G401 (cell line): ENCODE measurements at places on chromosomes 7 and 10.

- no peak for DNase-seq
Observed at GRCh38 chr10:69934768-69935167, 117.9 kb upstream of the MACROH2A2 start.

GRCh38 chr7:28165961-28166955 is 14.3 kb downstream of the JAZF1 start:
- no peak for DNase-seq

- no peak for DNase-seq
Observed at GRCh38 chr7:7417851-7418250, 117.8 kb downstream of the COL28A1 start.

GRCh38 chr10:125415006-125415633 is 254.8 kb upstream of the CTBP2 start:
- no peak for DNase-seq

GRCh38 chr10:18178854-18179483 is 38.7 kb downstream of the CACNB2 start:
- DNase-seq: no peak

GRCh38 chr10:43308986-43309385 is 42.1 kb upstream of the RASGEF1A start:
- DNase-seq: no peak

GRCh38 chr7:131431756-131432155 is 104.1 kb downstream of the MKLN1 start:
- no peak for DNase-seq

GRCh38 chr7:139084709-139085108 is 24.8 kb downstream of the ZC3HAV1 start:
- no peak for DNase-seq

DNA sequence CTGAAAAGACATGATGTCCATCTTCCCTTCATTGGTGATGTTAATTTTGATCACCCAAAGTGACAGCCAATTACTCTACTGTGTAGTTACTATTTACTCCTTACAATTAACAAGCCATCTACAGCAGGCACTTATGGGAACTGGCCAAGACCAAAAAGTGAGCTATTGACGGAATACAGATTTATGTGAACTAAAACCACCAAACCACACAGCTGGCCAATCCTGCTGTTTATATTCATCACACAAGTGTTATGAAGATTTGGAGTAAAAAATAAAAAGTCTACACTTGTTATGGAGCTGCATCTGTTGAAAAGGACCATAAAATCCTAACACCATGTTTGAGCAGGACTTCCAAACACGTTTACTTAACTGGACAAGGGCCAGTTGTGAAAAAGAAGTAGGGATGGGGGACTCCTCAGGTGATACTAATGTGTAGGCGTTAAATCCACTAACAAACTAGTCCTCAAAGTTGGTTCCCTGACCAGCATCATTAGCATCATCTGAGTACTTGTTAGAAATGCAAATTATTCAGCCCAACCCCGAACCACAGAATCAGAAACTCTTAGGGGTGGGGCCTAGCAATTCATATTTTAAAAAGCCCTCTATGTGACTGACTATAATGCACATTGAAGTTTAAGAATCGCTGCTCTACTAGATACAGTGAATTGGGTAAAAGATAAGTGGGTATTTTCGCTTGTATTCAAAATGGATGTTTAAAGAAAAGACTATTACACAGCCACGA is 11.6 kb downstream of the MCMBP start:
- no peak for DNase-seq

DNA sequence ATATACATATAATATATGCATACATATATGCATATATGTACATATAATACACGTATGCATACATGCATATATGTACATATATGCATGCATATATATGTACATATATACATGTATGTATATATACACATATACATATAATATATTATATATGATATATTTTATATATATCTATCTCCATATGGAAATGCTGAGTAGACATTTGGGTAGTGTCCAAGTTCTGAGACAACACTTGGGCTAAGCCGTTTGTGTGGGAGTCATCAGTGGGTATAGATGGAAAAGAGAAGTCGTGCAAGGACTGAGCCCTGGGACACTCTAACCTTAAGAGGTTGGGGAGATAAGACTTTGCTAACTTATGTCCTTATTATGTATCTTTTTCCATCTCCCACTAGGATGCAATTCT is 165.2 kb upstream of the PODXL start:
- no peak for DNase-seq

DNA sequence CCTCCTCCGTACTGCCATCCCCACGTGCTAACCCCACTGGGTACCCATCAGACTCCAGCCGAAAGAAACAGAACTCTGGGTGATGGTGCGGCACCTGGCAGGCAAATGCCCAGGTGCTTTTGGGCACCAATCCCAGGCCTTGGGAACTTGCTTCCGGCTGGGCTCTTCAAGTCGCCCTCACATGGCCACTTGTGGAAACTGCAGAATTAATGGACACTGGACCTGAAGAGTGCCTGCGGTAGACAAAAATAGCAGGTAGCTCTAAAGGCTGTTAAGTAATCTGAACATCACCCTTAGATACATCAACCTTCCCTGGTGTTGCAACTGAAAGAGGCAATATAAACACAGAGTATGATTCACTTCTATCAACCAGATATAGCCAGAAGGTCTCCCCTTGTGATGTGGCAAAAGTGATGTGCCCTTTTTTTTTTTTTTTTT is 644.4 kb downstream of the GRM8 start:
- no peak for DNase-seq

DNA sequence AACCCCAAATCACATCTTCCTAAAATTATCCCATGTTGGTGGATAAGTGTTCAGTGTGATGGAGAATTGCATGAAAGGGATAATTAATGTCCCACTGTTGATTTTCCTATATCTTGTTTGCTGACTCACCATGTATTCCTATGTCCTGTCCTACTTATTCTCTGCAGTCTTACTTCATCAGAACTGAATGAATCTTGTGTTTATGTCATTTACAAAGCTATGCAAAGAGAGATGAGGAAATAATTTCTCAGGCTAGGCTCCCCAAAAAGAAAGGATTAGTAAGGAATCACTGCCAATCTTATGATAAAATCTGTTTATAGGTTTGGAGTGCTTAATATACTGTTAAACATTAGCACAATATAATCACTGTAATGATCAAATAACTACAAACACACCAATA is 360.8 kb downstream of the CRPPA start:
- DNase-seq: no peak

DNA sequence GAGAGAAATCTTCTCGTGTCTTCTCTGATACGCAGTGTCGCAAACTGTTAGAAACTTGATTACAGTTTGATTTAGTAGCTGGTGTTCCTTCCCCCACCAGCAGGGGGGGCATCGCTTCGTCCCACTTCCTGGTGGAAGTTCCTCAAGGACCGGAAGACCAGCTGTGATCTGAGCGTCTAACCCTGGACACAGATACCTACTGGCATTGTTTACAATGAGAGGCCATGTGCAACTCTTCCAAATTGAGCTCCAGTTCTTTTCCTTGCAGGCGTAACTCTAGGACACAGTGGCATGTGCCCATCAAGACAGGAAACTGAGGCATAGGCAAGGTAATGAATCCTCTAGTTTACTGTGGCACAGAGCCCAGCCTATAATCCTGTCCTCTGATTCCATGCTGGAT is 219.0 kb downstream of the CCDC3 start:
- DNase-seq: no peak

GRCh38 chr10:31804352-31804810 is 124.2 kb downstream of the ARHGAP12 start:
- DNase-seq: no peak

DNA sequence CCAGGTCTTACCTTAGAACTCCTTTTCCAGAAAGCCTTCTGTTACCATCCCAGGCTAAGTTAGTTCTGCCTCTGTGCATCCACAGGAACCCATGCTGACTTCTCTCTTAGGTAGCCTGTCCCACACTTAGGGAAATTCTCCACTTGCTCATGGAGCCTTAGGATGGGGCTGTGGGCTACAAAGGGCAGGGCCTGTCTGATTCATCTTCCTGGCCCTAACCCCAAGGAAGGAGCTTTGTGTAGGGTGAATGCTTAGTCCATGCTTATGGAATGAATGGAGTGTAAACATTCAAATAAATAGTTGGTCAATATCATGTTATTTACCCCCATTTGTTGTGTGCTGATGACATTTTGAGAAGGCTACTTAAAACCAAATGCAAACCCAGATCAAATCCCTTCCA is 54.7 kb downstream of the EMX2 start:
- no peak for DNase-seq

DNA sequence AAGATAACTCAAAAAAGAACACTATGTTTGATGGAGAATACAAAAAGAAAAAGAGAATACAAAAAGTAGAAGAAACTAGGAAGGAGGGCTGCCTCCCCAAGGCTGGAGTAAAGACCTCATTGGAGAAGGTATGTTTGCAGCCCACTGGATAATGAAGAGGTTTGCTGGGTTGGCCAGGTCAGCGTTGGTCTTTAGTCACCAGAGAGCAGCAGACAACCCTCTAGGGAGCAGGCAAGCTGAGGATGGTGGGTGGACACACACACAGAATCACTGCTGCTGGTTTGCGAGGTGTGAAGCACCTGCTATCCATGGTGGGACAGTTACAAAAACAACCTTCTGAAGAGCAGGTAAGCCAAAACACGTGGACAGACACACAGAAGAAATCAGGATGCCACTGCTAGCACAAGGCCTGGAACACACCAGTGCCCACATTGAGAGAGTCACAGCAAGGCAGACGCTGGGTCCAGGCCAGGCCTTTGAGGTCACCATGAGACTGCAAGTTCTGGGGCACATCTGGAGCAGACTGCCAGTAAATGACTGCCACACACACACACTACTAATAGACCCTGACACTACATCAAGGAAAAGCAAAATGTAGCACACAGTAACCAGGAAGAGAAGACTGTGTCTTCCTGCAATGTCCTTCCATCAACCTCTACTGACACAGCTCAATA is 43.0 kb downstream of the MTERF1 start:
- no peak for DNase-seq

GRCh38 chr7:525740-526139 is 6.1 kb upstream of the PDGFA start:
- DNase-seq: no peak

DNA sequence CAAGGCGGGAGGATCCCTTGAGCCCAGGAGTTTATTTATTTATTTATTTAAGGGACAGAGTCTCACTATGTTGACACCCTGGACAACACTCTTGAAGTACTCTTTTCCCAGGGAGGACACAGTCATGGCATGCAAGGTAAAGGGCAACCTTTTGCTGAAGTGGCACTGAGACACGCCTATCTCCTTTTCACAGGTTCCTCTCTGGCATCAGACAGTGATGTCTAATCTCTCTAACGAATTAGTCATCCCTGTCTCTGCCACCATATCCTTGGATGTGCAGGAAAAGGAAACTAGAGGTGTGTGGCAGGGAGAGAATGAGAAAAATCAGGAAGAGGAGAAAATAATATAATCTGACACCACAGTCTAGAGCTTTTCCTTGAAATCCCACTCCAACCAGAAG is 19.5 kb downstream of the CPVL start:
- DNase-seq: peak; percentile 38

- DNase-seq: peak; percentile 47
Observed at GRCh38 chr10:132397671-132398565, 918 bp downstream of the PWWP2B start.

DNA sequence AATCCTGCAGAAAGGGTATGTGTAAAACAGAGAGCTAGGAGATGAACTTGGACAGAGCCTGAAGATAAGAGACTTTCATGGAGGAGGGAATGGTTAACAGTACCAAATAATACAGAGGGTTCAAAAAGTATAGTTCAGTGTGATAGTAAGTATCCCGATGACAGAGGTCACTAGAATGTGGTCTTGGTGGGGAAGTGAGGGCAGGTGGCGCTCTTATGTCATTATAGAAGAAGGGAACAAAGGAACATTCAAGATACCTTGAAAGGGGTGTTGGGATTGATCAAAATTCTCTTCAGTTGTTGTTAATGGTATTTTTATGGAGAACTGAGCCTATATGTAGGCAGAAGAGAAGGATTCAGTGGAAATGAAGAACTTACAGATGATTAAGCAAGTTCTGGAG is 312.5 kb downstream of the SUGCT start:
- DNase-seq: no peak

- no peak for DNase-seq
Observed at GRCh38 chr7:141430455-141431139, 120.6 kb upstream of the AGK start.

GRCh38 chr10:70191161-70191971 is 21.1 kb upstream of the SAR1A start:
- no peak for DNase-seq

DNA sequence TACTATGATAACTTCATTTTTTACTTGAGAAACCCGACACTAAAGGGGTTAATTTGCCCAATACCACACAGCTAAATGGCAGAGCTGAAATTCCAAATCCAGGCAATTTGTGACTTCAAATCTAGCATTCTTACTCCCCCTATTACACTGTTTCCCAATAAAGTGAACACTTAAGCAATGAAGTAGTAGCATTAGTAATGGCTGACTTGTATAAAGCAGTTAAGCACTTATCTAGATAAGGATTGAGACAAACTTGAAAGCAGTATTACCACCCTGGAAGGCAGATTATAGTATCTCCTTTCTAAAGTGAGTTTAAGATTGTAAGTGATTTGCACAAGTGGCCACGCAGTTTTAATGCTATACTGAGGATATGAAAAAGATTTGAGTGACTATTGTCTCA is 39.3 kb downstream of the WASL start:
- DNase-seq: no peak

DNA sequence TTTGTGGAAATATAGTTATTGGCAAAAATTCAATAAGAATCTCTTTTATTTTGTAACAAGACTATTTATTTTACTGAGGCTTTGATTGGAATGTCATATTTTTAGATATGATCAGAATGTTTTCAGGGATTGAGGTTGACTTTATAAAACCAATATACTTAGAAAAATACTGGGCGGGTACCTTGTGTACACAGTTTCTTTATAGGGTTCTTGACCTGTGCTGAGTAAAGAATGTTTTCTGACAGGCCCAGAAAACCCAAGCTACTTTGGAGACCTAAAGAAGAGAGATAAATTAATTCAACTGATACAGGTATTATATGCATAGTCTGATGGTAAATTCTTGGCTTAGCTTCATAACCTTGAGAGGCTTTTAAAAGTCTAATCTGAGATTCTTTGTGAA is 23.9 kb upstream of the SPAM1 start:
- DNase-seq: no peak

DNA sequence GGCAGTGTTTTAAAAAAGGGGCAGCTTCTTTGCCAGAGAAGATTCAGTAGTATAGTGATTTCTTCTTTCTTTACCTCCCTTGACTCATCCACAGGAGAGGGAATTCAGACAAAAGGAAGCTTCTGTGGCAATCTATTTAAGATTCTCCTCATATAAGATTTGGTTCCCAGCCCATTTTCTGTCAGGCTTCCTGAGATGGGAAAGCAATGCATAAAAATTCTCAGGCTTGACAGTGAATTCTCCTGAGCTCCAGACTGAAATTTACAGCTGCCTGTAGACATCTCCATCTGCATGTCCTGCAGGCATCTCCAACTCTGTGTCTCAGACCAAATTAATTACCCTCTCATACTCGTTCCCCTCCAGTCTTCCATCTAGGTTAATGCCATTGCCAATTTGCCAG is 72.8 kb downstream of the TSPAN12 start:
- peak; percentile 25 for DNase-seq

GRCh38 chr10:103792547-103792946 is 62.8 kb downstream of the SH3PXD2A start:
- DNase-seq: no peak
